ENCODE measurements at places on chromosomes 6 and 20.

- no peak for DNase-seq
These were observed 10.0 kb downstream of the THBS2 start for GRCh38 chr6:169243661-169244060.

GRCh38 chr6:29631209-29631810 is 1.7 kb downstream of the GABBR1 start:
- DNase-seq = no peak

GRCh38 chr6:141169419-141169818 is 963.3 kb upstream of the GJE1 start:
- DNase-seq = no peak

- peak; percentile 32 for DNase-seq
These were observed 2.0 kb upstream of the KCNB1 start for GRCh38 chr20:49484180-49485140.

- DNase-seq = peak; percentile 80
These were observed 28.4 kb downstream of the LYRM2 start for GRCh38 chr6:89610149-89610642.

DNA sequence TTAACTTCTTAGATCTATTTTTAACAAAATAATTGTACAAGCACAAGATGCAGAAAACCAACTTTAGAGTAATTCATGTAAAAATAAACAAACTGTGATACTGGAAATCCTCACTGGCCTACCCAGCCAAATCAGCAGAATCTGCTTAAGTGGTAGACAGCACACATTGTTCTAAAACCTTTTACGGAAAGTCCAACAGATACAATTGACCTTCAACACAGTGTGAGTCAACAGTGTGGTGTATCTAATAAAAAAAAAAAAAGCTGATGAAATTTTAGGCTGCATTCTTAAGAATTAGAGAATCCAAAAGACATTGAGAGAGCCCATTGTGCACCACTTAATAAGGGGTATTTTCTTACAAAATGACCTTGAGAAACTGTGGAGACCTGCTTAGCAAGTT is 174.5 kb downstream of the COL21A1 start:
- DNase-seq = no peak

DNA sequence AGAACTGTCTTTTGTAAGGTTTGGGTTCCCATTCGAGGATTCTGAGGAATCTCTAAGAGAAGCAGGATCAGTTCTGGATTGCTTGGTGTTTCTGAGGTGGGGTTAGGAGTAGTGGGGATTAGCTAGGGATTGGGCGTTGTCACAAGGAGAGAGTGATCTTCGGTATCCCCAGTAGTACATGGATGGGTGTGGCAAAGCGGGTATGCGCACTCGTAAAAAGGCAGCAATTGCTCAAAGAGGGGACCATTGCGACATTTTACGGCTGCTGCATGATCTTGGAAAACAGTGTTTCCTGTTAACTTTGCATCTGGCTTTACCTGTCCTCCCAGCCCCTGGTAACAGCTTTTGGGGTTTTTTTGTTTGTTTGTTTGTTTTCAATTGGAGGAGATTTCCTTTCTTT is 9.7 kb upstream of the ZSCAN9 start:
- no peak for DNase-seq

GRCh38 chr6:90177544-90178383 is 118.9 kb downstream of the BACH2 start:
- DNase-seq = no peak

DNA sequence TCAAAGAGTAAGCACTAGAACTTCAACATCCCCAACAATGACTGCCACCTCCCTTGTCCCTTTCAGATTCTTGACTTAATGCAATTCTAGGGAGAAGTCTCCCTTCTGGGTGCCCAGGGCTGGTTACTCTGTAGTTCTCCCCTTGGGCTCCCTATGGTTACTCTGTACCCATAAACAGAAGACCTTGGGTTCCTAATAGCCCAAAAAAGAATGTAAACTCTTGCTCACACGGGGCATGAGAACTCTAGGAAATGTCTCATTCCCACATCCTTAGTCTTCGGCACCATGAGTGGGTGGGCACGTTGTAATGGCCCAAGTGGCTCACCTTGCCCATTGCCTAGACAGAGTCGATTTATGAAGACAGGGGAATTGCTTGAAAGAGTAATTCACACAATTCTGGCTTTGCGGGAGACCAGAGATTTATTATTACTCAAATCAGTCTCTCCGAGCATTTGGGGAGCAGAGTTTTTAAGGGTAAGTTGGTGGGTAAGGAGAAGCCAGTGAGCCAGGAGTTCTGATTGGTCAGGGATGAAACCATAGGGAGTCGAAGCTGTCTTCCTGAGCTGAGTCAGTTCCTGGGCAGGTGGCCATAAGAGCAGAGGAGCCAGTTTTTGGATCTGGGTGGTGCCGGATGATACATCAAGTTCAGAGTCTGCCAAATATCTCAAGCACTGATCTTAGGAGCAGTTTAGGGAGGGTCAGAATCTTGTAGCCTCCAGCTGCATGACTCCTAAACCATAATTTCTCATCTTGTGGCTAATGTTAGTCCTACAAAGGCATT is 61.2 kb upstream of the SIRPG start:
- DNase-seq = no peak

- no peak for DNase-seq
These were observed 12.1 kb upstream of the AHCY start for GRCh38 chr20:34315236-34315635.

DNA sequence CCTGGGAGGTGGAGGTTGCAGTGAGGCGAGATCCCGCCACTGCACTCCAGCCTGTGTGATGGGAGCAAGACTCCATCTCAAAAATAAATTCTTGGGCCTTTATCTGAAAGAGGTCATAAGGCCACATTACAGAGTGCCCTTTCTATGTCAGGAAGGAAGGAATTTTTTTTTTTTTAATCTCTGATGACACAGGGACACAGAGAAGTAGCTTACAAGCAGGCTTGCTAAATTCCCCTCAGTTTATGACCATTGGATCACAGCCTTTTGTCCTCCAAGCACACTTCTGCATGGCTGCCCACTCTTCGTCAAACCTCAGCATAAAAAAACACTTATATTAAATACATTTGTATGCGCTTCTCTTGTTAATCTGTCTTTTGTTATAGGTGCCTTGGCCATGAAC is 7.5 kb upstream of the IFNGR1 start:
- DNase-seq = no peak

GRCh38 chr6:136655239-136656014 is 105.2 kb upstream of the MAP7 start:
- DNase-seq = no peak

DNA sequence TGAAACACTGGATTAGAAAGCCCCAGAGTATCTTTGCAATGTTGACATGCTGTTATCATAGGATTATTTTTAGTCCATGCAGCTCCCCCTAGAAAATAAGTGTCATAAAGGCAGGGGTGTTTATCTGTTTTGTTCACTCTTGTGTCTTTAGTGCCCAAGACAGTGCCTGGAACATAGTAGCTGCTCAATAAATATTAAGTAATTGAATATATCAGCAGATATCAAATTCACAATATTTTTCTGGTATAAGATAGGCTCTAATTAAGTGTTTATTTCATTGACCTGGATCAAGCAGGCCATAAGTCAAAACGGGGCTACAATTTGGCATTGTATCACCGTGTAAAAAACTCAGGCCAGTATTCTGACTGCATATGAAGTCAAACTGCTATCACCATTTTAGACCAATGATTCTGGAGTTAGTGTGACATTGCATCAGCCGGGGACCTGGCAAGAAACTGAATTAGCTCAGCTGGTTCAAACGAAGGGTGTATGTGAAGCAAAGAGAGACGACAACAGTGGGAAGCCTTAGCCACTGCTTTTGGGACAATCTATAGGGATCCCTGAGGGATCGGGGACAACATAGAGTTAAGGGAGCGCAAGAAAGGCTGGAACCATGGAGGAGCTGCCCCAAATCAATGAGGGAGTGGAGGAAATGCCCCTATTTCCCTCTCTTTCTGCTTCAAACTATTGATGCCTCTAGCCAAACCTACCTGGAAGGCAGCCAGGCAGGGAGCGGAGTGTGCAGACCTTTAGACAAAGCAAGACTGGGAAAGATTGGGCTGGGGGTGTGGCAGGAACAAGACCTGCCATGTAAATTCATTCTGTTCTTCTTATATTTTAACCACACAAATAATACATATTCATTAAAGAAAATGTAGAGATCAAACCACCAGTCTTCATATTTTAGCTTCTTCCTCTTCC is 112.2 kb downstream of the PLEKHG1 start:
- DNase-seq = no peak

GRCh38 chr6:40755749-40756452 is 168.7 kb upstream of the LRFN2 start:
- no peak for DNase-seq

- no peak for DNase-seq
These were observed 44.4 kb upstream of the LOC128125822 start for GRCh38 chr6:63527658-63528514.

DNA sequence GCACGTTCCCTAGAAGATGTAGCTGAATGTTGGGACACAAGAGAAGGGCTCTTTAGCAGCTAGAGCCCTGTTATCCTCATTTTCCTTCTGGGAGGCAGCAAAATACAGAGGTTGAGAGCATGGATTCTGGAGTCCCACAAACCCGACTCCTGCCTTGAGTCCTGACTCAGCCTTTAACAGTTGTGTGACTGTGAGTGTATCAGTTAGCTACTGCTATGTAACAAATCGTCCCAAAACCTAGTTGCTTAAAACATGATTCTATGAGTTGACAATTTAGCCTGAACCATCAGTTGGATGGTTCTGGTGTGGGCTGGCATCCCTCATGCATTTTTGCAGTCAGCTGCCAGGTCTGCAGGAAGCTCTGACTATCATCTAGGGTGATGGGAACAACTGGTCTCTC is 54.6 kb downstream of the RBM38 start:
- no peak for DNase-seq

DNA sequence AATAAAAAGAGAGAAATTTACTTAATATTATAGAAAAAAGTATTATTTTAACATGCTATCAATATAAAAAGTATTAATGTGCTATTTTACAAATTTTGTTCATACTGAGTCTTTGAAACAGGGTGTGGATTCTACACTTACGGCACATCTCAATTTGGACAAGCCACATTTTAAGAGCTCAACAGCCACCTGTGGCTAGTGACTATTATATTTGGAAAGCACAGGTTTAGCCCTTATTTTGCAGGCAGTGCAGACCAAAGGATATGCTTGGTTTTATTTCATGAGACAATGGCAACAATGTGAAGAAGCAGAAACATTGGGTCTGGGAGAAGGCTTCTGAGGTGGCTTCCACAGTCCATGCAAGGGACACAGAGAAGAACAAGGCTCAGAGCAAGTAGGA is 74.6 kb downstream of the BACH2 start:
- no peak for DNase-seq

- no peak for DNase-seq
These were observed 35.9 kb downstream of the PLG start for GRCh38 chr6:160737934-160738333.

GRCh38 chr6:2563635-2564034 is 187.1 kb downstream of the MYLK4 start:
- DNase-seq = no peak

Measured in CD4-positive, alpha-beta T cell treated with Interleukin-2 at 100 ng/mL for 4 hours (primary cell).